Amniotic stem cell (primary cell): ENCODE measurements at places on chromosomes 13 and 19.
A peak's percentile ranks its signal among the peaks of the same experiment; 100 is the strongest.

DNA sequence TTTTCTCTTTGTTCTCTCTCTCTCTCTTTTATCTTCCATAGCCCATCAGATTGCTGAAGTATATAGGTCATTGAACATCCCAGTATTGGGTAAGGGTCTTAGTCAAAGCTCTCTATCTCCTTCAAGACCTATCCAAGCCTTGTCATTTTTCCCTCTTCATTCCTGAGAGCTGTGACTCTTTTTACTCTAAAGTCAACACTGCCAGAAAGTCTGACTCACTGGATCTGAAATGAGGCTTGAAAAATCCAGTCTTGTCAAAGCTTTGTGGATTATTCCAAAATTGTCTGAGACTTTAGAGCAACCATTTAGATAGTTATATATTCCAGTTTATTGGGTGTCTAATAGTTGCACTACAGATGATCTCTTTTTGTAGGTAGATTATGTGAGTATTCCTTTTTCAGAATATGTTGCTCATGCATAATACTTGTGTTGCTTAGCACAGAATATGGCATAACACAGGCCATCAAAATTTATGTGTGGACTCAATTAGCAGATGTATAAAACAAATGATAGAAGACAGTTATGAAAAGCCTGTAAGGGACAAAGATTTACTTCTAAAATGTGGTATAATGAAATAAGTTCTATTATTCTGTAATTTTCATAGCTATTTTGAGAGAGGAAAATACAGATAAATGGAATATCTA, 389.3 kb upstream of the PCDH9 start:
- DNase-seq = peak; percentile 9

GRCh38 chr19:38993271-38993670, 17.7 kb upstream of the FBXO17 start:
- peak; percentile 6 for DNase-seq

DNA sequence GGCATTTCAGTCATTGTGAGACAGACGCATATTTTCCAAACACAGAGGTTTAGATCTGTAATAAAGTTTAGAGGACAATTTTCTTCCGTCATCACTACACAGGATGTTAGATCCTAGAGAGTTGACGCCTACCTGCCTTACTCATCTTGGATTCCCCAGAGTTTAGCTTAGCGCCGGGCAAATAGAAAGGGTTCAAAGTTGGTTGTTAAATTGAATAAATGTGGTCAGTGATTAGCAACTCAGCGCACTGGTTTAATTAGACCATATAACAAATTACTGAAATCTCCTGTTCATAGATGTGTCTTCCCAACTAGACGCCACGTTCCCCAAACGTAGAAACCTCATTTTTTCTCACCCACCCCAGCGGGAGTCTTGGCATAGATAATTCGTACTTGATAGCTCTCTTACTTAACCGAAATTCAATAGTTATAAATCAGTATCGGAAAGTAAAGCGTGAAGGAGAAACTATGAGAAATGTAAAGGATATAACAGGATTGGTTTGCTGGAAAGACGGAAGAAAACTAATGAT, 726 bp upstream of the UFM1 start:
- DNase-seq = peak; percentile 31

DNA sequence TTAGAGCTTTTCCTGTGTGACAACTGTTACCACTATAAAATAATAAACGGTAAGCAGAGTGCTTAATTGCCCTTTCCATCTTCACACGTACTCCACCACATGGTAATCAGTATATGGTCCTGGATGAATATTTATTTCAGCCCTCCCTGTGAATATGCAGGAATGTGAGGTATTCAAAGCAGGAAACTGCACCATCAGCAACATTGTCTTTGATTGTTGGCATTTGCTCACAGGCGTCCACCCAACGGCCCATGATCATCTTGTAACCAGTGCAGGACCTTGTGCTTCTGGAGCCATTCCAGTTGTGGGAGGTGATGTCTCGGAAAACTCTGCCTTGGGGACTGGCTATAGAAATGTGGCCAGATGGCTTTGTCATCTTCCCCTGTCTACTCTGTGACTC, 132.6 kb downstream of the COG6 start:
- no peak for DNase-seq

DNA sequence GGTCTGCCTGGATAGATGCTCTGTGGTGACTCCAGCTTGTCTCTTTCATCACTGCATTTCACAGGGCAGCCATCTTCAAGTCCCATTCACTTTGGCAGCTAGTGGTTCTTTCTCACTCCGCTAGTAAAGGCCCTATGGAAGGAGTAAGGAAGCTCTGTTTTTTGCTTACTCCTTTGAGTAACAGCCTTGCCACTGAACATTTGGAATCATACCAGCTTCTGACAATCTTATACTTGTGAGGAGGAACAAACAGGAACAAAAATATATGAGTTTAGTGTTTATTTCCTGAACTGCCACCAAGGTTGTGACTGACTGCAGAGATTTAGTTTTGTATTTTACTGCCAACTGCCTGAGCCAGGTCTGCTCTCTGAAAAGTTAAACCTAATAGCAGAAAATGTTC, 38.7 kb downstream of the KCTD4 start:
- no peak for DNase-seq

DNA sequence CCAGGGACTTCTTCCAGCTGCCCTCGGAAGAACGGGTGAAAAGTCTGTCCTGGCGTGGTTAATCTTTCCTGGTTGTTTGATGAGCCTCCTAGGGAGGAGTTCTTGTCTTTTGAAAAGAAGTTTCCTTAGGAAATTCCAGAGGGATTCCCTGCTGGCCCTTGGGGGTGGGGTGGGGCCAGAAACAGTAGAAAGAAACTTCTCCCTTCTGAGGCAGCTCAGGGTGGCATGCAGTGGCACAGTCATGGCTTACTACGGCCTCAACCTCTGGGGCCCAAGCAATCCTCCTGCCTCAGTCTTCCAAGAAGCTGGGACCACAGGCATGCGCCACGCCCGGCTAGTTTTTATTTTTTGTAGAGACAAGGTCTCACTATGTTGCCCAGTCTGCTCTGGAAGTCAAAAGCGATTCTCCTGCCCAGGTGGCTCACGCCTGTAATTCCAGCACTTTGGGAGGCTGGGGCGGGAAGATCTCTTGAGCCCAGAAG, 1.5 kb downstream of the ZNF101 start:
- DNase-seq = no peak

- DNase-seq = no peak
Measured at GRCh38 chr13:22148187-22148586, 477.3 kb downstream of the FGF9 start.

- no peak for DNase-seq
Measured at GRCh38 chr19:38958301-38958700, 17.2 kb downstream of the FBXO17 start.

GRCh38 chr13:104315606-104316005, 1249.4 kb upstream of the SLC10A2 start:
- peak; percentile 48 for DNase-seq

GRCh38 chr19:34661357-34661756, 15.6 kb downstream of the SCGB2B2 start:
- DNase-seq = no peak

- no peak for DNase-seq
Measured at GRCh38 chr13:77185721-77186120, 141.2 kb downstream of the MYCBP2 start.

DNA sequence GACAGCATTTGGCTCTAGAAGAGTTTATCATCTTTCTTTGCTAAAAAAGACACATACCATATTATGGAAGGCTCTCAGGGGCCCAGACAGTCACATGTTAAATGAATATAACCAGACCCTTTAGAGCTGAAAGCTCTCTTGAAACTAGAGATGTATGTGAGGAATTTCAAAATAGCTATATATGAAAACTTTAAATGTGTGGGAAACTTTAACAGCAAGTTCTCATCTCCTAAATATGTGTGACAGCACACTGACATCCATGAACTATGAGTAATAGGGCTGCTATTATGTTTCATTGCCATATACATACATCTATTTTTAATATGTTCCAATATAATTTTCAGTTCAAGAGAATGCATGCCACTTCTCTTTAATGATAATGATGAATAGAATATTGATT, 509.5 kb downstream of the GPC6 start:
- DNase-seq = no peak

DNA sequence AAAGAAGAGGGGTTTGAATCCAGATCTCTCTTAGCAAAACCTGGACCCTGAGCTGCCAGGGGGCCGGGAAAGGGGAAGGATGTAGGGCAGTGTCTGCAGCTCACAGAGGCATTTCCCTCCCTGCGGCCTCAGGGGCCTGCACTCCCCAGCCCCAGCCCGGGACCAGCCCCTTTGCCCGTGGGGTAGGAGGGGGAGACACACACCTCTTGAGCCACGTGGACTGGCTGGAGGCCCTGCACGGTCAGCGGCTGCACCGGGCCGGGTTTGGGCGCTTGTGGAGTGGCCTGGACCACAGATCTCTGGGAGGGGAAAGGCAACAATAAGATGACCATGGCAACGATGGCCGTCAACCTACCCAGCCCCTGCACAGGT, 26.9 kb downstream of the RFX1 start:
- DNase-seq = no peak

- DNase-seq = no peak
Measured at GRCh38 chr13:56861476-56861875, 279.2 kb upstream of the PRR20A start.

DNA sequence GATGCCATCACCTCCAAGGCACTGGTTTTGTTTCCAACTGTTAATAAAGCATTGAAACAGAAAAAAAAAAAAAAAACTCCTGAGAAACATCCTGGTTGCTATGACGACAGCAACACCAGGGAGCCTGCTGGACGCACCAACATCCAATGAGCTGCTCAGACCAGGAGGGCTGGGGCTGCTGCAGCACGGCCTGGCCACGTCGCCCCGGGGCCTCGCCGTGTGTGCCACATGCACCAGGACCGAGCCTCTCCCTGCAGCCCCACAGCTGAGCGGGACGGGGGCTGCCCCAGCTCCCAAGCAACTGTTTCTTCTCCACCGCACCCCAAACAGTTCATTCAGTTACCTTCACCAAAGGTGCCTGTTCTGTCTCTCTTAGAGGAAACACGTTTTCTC, 54.5 kb downstream of the RASA3 start:
- no peak for DNase-seq

- DNase-seq = peak; percentile 55
Measured at GRCh38 chr13:30898678-30899241, 7.3 kb upstream of the MEDAG start.

DNA sequence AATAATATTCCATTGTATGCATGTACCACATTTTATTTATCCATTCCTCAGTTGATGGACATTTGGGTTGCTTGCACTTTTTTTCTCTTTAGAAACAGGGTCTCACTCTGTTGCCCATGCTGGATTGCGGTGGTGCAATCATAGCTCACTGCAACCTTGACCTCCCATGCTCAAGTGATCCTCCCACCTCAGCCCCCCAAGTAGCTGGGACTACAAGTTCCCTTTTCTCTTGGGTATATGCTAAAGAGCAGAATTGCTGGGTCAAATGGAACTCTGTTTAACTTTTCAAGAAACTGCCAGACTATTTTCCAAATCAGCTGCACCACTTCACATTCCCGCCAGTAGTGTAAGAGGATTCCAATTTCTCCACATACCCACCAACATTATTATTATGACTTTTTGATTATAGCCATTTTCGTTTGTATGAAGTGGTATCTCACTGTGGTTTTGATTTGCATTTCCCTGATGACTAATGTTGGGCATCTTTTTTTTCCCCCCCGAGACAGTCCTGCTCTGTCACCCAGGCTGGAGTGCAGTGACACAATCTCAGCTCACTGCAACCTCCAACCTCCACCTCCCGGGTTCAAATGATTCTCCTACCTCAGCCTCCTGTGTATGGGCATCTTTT, 7.6 kb upstream of the IPO5 start:
- no peak for DNase-seq

GRCh38 chr13:40453351-40454021, 213.0 kb downstream of the FOXO1 start:
- DNase-seq = no peak

- DNase-seq = no peak
Measured at GRCh38 chr19:11179716-11180297, 17.5 kb downstream of the KANK2 start.

- no peak for DNase-seq
Measured at GRCh38 chr13:35909837-35910540, 221.2 kb downstream of the DCLK1 start.

DNA sequence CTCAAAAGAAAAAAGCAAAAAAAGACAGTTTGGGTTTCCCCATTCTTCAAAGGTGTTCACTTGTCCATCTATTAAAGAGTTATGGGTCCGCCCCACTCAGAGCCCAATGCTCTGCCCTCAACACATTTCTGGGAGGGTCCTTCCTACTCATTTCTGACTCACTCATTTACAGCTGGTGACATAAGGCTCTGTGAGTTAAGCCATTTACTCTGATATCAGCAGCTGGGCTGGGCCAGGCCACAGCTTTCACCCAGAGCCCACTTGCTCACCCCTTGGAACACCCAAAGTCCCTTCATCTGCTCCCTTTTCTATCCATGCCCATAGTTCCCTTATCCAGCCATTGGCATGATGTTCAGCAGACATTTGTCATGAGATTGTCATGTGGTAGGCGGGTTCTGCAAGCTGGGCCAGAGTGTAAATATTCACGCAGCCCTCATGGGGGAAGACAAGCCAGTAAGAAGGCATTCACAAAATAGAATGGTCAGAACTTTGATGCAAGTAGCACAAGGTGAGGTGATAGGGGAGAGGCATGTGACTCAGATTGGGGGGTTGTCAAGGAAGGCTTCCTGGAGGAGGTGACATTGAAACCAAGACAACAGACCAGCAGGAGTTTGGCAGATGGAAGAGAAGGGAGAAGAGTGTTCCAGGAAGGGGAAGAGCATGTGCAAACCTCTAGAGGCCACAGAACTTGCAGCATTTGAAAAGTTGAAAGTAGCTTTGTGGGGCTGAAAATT, 5.9 kb downstream of the MAST1 start:
- DNase-seq = no peak

GRCh38 chr13:46817095-46817494, 20.1 kb upstream of the ESD start:
- DNase-seq = no peak

DNA sequence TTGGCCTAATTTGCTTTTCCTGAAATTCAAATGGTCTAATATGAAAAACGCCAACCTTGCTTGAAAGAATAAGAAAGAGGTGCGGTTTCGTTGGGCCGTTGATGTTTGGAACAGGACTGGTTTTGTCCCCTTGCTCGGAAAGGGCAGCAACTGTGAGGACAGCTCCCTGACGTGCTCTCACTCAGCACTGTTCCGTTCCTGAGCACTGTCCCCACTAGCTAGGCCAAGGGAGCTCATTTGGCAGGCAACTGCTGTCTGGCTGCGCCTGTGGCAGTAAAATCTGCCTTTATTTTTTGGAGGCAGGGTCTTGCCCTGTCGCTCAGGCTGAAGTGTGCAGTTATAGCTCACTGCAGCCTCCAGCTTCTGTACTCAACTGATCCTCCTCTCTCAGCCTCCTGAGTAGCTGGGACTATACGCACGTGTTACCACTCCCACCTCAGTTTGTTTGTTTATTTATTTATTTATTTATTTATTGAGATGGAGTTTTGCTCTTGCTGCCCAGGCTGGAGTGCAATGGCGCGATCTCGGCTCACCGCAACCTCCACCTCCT, 4.5 kb downstream of the LDLR start:
- DNase-seq = no peak

- no peak for DNase-seq
Measured at GRCh38 chr19:24046550-24046949, 40.4 kb upstream of the ZNF254 start.

DNA sequence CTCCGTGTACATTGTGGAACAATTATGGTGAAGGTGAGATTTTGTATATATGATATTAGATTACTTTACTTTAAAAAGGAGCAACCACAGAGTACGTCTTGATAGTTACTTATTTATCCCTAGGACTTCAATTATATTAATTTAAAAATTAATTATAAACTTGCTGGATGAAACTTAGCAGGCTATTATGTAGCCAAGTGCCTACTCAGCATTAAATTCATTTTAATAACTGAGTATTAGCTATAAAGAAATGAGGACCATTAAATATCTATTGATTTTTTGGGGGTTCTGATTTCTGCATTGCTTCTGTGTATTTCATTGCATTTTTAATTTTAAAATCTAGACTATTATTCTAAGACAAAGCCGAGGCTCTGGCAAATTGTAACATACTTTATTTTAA, 109.4 kb downstream of the HS6ST3 start:
- DNase-seq = no peak
